ENCODE measurements at places on chromosomes 6 and 20.

DNA sequence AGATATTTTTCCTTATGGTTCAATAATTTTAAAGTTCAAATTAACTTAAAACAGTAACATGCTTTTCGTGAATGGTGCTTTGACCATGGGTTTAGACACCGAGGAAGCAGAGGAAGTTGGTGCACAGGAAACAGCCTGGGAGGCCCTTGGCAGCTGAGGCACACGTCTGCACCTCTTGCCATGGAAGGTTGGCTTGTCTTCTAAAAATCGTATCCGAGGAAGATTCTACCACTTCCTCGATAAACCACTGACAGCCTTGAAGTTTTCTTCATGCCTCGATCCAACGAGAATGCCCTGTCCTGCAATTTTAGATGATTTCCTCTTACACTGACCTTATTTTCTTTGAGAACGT is 12.2 kb downstream of the DLL1 start:
- no peak for DNase-seq

GRCh38 chr6:109053336-109053735 is 41.3 kb downstream of the SESN1 start:
- no peak for DNase-seq

DNA sequence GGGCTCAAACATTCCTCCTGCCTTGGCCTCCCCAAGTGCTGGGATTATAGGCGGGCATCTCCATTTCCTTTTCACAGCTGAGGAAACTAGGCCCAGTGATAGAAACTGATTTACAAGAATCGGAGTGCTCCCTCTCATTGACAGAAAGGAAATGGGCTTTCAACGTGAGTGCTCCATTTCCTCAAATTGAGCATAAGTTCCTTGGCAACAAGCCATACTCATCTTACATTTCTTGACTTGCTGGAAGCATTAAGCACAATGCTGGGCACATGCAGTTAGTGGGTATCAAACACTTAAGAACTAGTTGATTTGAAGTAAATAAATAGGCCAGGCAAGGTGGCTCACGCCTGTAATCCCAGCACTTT is 54.7 kb downstream of the FGD2 start:
- no peak for DNase-seq

GRCh38 chr6:149425754-149426153 is 25.7 kb downstream of the SUMO4 start:
- DNase-seq: no peak

- no peak for DNase-seq
These were observed 246.5 kb downstream of the RIMS1 start for GRCh38 chr6:72132851-72133250.

DNA sequence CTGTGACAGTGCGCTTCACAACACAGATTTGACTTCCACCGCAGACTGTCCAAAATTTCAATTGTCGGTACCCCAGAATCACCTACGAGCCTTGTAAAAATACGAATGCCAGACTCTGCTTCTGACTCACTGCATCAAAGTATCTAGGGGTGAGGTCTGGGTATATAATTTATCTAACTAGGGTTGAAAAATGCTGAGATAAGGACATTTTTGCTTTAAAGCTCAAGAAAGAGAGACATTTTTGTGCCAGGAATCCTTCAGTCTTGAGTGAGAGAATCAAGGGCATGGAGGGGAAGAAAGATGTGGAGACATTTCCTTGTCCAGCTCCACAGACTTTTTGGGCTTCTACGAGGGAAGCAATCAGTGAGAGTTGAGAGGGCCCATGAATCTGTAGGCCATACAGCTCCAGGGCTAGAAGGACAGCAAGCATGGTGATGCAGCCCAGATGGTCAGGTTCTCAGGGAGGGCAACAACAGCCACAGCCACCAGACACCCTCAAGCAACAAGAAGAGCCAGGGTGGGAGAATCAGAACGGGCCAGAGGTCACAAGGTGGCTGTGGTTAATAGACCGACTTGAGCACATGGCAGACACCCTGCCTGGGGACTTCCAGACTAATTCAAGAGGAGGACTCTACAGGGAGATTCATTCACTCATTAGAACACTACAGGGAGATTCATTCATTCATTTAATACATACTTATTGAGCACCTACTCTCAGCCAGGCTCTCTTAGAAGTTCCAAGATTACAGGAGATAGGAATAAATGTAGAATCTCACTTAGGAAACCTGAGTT is 211.1 kb upstream of the PRDM1 start:
- no peak for DNase-seq

Data from fibroblast of the conjunctiva (primary cell).